Fibroblast of lung (primary cell): ENCODE measurements at places on chromosomes 2 and 18. TPM values are rescaled to one million over a fixed set of nuclear protein-coding genes. Genes with fewer than 3 reads are reported as not detected.

Gene CBLN2
- not detected in 2 replicates for total RNA-seq

DNA sequence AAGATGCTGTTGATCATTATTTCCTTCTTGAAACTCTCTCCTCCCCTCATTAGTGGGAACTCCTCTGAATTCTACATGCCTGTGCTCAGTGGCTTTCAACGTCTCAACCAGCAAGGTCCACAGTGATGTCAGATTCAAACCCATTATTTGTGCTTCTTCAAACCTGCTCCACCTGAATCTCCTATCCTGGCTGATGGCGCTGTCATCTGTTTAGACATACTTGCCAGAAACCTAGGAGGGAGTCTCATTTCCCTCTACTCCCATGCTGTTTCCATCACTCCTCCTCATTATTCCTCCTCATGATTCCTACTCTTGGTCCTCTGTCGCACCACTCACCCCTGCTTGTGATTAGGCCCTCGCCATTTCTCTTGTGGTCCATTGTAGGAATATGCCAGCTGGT, 2.9 kb upstream of the LPIN2 start:
- DNase-seq, result no peak

- no peak for DNase-seq
Measured at GRCh38 chr2:16552202-16552601, 113.4 kb downstream of the CYRIA start.

- no peak for DNase-seq
Measured at GRCh38 chr2:30984148-30984547, 154.1 kb downstream of the GALNT14 start.

GRCh38 chr2:229712136-229712535, 2.2 kb downstream of the DNER start:
- peak; percentile 40 for DNase-seq
